Activated naive CD8-positive, alpha-beta T cell treated with anti-CD3 and anti-CD28 coated beads for 36 hours (primary cell): ENCODE measurements at places on chromosomes 2 and 18. TPM values are rescaled to one million over a fixed set of nuclear protein-coding genes. Genes with fewer than 3 reads are reported as not detected.
A peak's percentile ranks its signal among the peaks of the same experiment; 100 is the strongest.

- no peak overlapping the region for H3K27ac ChIP-seq
- no peaks in the 10 kb centered on the region for H3K4me1 ChIP-seq
- no peak for DNase-seq
- peaks cover 21% of the 10 kb centered on the region for H3K27me3 ChIP-seq
Measured at GRCh38 chr18:59196161-59196725, 23.7 kb upstream of the GRP start.

GRCh38 chr2:239025951-239026461, 178.1 kb downstream of the TWIST2 start:
- no peak overlapping the region for H3K4me3 ChIP-seq
- H3K27me3 ChIP-seq = peaks cover 5% of the 10 kb centered on the region
- DNase-seq = no peak
- no peak overlapping the region for H3K27ac ChIP-seq

- no peak for DNase-seq
- H3K36me3 ChIP-seq = peaks cover under 1% of the 10 kb centered on the region
- no peak overlapping the region for H3K4me3 ChIP-seq
Measured at GRCh38 chr2:191629976-191630712, 47.8 kb upstream of the NABP1 start.

DNA sequence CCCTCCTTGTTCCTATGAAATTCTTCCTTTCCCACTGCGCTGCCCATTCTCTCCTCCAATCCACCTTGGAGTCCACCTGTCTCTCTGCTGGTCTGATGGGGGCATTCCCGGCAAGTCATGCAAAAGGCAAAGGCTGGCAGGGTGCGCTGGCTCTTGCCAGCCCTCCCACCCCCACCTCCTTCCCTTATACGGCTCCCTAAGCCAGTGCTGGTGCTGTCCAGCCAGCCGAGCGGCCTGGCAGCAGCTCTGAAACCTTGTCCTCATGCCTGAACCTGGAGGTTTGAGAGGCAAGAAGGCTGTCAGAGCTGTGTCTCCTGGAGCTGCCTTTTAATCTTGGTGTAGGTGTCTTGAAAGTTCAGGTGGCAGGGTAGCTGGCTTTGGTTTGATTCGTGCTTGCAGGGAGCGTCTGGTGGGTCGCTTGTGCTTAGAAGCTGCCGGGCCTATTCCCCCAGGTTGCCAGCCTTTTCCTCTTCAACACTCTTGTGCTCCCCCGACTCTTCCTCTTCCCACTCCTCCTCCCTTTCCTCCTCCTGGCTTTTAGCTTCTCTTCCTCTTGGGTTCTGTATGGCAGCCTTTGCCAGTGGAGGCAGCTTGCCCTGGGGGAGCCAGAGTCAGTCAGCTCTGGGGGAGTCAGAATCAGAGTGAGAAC, 748 bp downstream of the LIPG start:
- peaks cover 27% of the 10 kb centered on the region for H3K4me1 ChIP-seq
- H3K27ac ChIP-seq = no peak overlapping the region
- no peaks in the 10 kb centered on the region for H3K36me3 ChIP-seq

SERPINB11 gene
- not detected for total RNA-seq

DNA sequence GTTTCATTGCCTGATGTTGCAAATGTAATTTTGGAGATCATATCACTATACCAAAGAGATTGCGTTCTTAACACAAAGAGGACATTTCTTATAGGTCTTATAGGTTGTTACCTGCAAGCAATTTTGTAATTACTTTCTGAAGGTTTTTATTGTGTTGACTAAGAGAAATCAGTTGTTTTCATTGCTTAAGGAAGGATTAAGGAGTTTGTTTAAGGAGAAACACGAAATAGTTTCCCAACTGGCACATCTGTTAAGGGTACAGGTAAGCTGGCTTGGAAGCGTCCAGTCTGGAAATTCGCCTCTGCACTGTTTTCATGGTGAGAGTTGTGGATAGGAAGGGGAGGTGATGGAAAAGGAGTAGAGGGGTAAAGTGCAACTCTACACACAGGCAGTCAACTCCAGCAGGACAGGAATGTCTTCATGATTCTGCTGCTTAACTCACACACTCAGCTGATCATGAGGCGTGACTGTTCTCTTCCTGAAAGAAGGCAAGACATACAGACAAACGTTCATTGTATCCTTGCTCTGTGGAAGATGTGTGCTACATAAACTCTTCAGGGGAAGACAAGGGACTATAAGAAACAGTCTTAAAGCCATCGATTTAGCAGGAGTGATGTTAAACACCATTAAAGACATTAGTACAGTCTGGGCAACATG, 61.4 kb upstream of the ACSL3 start:
- H3K27ac ChIP-seq = no peak overlapping the region
- no peak overlapping the region for H3K4me3 ChIP-seq
- H3K36me3 ChIP-seq = no peaks in the 10 kb centered on the region
- no peaks in the 10 kb centered on the region for H3K27me3 ChIP-seq

RTP5 gene
- not detected for total RNA-seq

DNA sequence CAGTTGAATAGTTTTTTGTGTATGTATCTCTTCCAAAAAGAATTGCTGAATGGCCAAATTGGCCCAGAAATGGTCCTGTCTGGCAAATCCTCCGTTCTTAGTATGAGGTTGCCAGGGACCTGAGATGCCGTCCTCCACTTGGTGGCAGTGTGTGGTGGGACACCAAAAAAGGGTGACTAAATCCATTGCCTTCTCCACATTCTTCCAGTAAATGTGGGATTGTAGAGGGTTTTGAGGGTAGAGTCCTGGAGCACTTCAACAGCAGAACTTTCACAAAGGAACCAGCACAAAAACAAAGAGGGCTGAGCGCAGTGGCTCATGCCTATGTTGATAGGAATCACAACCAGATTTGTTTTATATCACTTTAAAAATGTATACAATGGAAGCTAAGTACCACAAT, 199.9 kb downstream of the BCL2 start:
- no peak overlapping the region for H3K27ac ChIP-seq
- no peaks in the 10 kb centered on the region for H3K36me3 ChIP-seq
- no peak for DNase-seq
- peaks cover 3% of the 10 kb centered on the region for H3K27me3 ChIP-seq

GRCh38 chr2:203225423-203226039, 13.3 kb upstream of the CYP20A1 start:
- peak; percentile 9 for DNase-seq
- H3K4me3 ChIP-seq = no peak overlapping the region
- no peaks in the 10 kb centered on the region for H3K36me3 ChIP-seq
- no peaks in the 10 kb centered on the region for H3K4me1 ChIP-seq
- no peaks in the 10 kb centered on the region for H3K27me3 ChIP-seq

DNA sequence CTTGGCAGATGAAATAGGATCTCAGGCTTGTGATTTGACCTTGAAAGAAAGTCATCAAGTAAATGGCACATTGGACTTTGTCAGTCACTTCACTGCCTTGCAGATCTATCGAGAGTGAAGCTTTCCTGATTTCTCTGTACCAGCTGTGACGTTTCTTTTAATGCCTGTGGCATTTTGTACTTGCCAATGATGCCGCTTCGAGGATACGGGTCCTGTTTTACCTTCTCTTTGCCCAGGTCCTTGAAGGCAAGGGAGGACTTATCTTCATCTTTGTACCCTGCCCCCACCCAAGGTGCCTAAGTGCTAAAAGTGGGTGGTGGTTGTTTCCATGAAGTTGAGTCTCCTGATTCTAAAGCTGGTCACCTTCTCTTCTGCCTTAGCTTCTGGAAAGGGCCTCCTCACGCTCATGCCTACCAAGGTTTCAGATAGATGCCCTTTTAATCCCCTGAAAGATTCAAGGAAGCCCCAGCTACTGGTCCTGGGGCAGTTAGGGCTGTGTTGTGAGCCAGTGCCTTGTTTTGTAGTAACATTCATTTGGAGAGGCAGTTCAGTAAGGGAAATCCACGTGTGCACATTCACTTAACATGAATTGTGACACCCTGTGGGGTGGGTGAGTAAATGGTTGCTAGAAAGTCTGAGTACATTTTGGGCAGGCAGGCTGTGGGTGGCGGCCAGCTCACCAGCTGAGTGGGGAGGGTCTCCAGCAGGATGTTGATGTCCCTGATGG, 6.1 kb downstream of the LBH start:
- peak overlapping the region; percentile 94 for H3K27ac ChIP-seq
- H3K4me1 ChIP-seq = peaks cover 84% of the 10 kb centered on the region
- no peak for DNase-seq
